ENCODE measurements at places on chromosomes 2 and 18.

DNA sequence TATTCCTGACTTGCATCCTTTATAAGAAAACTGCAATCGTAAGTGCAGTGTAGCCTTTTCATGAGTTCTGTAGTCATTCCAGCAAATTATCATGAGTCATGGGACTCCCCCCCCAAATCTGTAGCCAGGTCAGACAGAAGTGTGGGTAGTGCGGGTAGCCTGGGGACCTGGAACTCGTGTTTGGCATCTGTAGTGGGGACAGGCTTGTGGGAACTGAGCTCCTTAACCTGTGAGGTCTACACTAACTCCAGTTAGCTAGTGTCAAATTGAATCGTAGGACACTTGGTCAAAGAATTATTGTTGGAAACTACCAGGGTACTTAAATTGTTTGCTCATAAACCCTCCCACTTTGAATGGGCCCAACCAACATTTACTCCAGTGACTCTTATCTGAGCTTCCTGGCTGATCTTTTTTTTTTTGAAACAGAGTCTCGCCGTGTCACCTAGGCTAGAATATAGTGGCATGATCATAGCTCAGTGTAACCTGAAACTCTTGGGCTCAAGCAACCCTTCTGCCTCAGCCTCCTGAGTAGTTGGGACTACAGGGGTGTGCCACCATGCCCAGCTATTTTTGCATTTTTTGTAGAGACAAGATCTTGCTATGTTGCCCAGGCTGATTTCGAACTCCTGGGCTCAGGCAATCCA is 12.4 kb downstream of the PFN4 start:
- no peak for DNase-seq

GRCh38 chr2:158734442-158734841 is 60.7 kb upstream of the DAPL1 start:
- no peak for DNase-seq

DNA sequence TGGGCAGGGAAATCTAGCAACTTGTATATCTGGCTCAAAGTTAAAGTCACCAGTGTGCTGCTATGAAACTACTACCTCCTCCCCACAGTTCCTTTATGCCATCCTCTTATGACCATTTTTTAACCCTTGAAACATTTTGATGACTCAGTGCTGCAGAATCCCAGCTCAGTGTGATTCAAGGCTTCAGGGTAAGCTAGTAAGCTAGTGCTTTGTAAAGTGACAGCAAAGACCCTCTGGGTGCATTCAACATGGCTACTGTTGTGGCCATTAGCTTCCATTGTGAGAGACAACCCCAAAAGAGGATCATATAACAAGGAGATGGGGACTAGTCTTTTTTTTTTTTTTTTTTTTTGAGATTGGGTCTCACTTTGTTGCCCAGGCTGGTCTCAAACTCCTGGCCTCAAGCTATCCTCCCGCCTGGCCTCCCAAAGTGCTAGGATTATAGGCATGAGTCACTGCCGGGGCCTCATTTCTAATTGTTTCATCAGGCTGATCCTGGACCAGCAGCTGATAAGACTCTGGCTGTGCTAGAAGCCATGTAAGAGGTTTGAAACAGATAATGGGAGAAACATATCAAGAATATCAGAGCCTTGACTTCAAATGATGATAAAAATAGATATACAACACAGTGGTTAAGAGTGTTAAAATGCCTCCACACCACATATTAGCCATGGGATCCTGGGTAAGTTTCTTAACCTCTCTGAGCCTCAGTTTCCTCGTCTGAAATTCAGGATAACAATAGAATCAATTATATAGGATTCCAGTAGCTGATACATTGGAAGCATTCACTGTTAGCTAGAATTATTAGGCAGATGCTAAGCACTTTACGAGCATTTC is 65.7 kb upstream of the RTN4 start:
- no peak for DNase-seq

GRCh38 chr18:9804517-9805104 is 81.2 kb upstream of the TXNDC2 start:
- no peak for DNase-seq

GRCh38 chr2:214484239-214484638 is 73.4 kb downstream of the VWC2L start:
- DNase-seq = no peak

DNA sequence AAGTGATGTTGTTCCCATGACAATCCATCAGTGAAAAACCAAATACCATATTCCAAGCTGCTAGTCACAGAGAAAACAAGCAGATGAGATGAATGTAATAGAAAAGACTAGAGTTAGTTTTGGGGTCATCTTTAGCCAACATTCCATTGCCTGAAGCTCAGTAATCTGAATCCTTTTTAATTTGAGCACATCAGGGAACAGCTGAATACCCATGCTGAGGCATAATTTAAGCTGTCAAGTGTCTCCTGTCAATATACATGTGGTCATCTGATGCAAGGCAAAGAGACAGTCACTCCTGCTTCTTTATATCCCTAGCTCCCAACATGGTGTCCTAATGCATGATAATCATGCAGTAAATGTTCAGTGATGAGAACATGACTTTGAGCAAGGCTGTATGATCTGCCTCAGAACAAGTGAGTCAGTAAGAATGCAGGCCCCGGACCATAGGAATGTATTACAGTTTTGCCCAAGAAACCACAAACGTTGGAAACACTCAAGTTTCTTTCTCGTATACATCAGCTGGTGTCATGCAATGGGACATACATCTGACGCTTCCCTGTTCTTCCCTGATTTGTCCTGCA is 48.0 kb downstream of the CDK15 start:
- DNase-seq = no peak

GRCh38 chr2:70708376-70709199 is 59.4 kb downstream of the ADD2 start:
- DNase-seq = no peak

DNA sequence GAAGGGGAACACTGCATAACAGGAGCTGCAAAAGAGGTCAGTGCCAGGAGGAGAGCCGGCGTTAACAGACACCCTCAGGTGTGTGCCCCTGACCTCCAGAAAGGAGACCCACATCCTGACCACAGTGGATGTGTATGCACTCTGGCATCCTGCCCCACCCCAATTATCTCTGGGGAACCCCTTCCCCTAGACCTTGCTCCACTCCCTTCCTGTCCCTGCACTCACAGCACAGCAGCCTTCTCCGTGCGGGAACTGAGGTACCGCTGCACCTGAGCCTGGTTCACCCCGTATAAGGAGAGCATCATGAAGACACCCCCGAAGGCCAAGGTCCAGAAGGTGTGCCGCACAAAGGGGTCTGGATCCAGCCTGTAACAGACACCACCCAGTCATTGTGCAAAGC is 7.3 kb upstream of the ATRAID start:
- DNase-seq = no peak

GRCh38 chr18:12282442-12283039 is 25.5 kb upstream of the TUBB6 start:
- no peak for DNase-seq

- DNase-seq = no peak
Measured at GRCh38 chr2:54194761-54195750, 61.0 kb downstream of the TSPYL6 start.

GRCh38 chr18:2978661-2979106 is 34.3 kb downstream of the LPIN2 start:
- DNase-seq = no peak

DNA sequence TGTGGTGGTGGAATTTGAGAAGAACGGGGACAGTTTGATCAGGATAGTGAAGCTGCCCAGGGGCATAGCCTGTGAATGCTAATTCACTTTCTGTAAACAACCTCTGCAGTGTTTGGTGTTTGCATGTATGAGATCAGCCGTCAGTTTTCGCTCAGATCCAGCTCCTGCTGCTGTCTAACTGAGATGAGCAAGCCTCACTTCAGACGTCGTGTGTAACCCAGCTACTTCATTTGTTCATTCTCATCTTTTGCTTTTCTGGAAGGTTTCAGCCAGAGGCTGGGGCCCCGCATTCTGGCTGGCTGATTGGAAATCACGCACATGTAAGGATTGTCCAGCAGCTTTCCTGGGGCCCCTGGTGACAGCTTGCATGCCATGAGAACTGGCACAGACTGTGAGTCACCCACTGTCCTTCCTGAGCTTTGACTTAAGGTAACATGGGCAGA is 48.9 kb downstream of the LDLRAD4 start:
- DNase-seq = no peak

Data from right kidney (tissue), 9 donors.